ENCODE measurements at places on chromosomes 5 and 9.
A peak's percentile ranks its signal among the peaks of the same experiment; 100 is the strongest.

DNA sequence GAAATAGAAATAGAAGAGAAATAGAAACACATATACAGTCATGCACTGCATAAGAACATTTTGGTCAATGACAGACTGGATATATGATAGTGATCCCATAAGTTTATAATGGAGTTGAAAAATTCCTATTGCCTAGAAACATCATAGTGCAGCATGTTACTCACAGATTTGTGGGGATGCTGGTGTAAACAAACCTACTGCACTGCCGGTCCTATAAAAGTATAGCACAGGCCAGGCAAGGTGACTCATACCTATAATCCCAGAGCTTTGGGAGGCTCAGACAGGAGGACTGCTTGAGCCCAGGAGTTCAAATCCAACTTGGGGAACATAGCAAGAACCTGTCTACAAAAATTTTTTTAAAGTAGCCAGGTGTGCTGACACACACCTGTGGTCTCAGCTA lies 240.6 kb upstream of the MAP3K1 start:
- no peak for DNase-seq

GRCh38 chr9:12693141-12693540 lies at the start of gene TYRP1:
Gene TYRP1, plus strand, starts transcription at chr9:12693385. Its CDS starts 612 bp downstream, at chr9:12693997.
- no peak for DNase-seq

DNA sequence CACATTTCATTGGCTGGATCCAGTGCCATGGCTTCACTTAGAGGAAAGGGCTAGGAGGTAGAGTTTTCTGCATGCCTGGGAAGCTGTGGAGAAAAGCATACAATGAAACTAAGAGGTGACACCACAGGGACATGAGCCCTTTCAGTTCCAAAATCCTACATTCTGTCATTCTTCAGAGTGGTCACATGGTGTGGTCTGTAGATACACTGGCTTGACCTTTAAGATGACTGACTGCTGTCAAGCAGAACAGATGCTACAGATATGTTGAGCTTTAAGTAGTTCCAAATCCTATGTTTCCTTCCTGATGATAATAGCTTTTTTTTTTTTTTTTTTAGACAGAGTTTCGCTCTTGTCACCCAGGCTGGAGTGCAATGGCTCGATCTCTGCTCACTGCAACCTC lies 26.2 kb downstream of the DMRT3 start:
- DNase-seq = no peak

- peak; percentile 48 for DNase-seq
These were observed 487.2 kb upstream of the KLF4 start for GRCh38 chr9:107976767-107977166.

Measured in AG08395 (cell line).